Thymus (tissue), 14 donors: ENCODE measurements at places on chromosomes 2 and 18. TPM values are rescaled to one million over a fixed set of nuclear protein-coding genes. Genes with fewer than 3 reads are reported as not detected.

- no peak overlapping the region for H3K4me3 ChIP-seq
- H3K27me3 ChIP-seq: no peaks in the 10 kb centered on the region
- no peak overlapping the region for H3K27ac ChIP-seq
- H3K36me3 ChIP-seq: peaks cover 2% of the 10 kb centered on the region
These were observed 59.6 kb downstream of the EIPR1 start for GRCh38 chr2:3317871-3318590.

- no peaks in the 10 kb centered on the region for H3K4me1 ChIP-seq
- no peak overlapping the region for H3K4me3 ChIP-seq
- DNase-seq: no peak
- peaks cover 13% of the 10 kb centered on the region for H3K36me3 ChIP-seq
- no peaks in the 10 kb centered on the region for H3K27me3 ChIP-seq
These were observed 122.8 kb downstream of the ATP9B start for GRCh38 chr18:79191956-79192355.

- no peaks in the 10 kb centered on the region for H3K27me3 ChIP-seq
- no peak overlapping the region for H3K4me3 ChIP-seq
- H3K4me1 ChIP-seq: no peaks in the 10 kb centered on the region
- no peak for DNase-seq
These were observed 214.2 kb downstream of the CALCRL start for GRCh38 chr2:187233811-187234210.

DNA sequence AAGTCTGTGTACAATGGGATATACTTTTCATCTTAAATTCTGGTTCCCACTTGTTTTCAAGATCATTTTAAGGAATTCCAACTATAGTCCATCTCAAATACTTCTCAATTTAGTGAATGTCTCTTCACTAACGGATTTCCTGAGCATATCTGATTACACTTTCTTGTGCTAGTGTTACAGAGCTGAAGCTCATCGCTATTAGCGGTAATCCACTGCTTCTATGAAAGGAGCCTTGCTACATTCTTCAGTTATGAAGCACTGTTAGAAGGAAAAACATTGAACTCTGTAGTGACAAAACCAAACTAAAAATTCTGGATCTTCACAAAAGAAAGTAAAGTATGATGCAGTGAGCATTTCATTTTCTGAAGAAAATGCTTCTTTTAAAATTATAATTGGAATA, 72.0 kb downstream of the AGPS start:
- no peak overlapping the region for H3K27ac ChIP-seq
- no peaks in the 10 kb centered on the region for H3K27me3 ChIP-seq
- DNase-seq: no peak
- H3K36me3 ChIP-seq: peaks cover 21% of the 10 kb centered on the region

DNA sequence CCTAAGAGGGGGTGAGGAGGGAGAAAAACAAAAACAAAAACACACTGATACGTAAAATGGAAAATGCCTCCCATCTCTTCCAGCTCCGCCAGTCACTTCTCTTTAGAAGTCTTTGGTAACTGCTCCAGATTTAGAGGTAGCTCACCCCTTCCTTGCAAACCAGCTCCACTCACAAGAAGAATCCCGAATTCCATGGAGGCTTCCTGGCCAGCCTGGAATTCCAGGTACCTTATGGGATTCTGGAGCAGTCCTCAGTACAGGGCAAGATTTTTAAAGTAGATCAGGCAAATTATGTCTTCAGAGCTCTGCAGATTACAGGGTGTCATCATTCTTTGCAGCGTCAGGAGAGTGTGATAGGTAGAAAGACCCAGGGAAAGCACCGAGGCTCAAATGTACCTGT, 4.8 kb downstream of the STON1 start:
- no peak overlapping the region for H3K4me3 ChIP-seq
- DNase-seq: no peak
- H3K27ac ChIP-seq: no peak overlapping the region

Gene IL36A
- 0.99 TPM for total RNA-seq

Gene ARHGAP28
- 4.7 TPM for total RNA-seq
